ENCODE measurements at places on chromosomes 7 and 10. TPM values are rescaled to one million over a fixed set of nuclear protein-coding genes. Genes with fewer than 3 reads are reported as not detected.
A peak's percentile ranks its signal among the peaks of the same experiment; 100 is the strongest.

OR6B1 gene
- not detected for polyA plus RNA-seq

SLIT1 gene
- polyA plus RNA-seq, result 24.9 TPM

PON1 gene
- 28.8 TPM for polyA plus RNA-seq

CLDN3 gene
- polyA plus RNA-seq, result 116 TPM

OR2A42 gene
- not detected for polyA plus RNA-seq

TUBB8 gene
- 0.29 TPM for polyA plus RNA-seq

SLC13A4 gene
- polyA plus RNA-seq, result 7.1 TPM

- DNase-seq, result no peak
These were observed 216.7 kb upstream of the KLF14 start for GRCh38 chr7:130950741-130951140.

GRCh38 chr10:7577579-7577978 is 89.2 kb downstream of the ITIH5 start:
- no peak for DNase-seq

DNA sequence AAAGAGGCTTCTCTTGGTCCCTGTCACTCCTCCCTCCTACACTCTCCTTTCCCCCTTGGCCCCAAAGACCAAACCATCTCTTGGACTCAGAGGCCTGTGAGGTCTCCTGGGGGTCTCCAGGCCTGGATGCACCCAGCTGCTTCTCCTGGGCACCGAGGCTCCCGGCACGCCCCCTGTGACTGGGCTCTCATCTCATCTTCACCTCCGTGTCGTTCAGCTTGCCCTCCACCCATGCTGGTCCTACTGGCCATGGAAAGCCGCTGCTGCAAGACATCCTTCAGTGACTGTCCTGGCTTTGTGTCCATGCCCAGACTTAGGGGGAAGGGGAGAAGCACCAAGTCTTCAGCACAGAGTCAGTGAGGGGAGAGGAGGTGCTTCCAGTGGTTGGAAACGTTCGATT is 141.4 kb upstream of the RET start:
- no peak for DNase-seq

DNA sequence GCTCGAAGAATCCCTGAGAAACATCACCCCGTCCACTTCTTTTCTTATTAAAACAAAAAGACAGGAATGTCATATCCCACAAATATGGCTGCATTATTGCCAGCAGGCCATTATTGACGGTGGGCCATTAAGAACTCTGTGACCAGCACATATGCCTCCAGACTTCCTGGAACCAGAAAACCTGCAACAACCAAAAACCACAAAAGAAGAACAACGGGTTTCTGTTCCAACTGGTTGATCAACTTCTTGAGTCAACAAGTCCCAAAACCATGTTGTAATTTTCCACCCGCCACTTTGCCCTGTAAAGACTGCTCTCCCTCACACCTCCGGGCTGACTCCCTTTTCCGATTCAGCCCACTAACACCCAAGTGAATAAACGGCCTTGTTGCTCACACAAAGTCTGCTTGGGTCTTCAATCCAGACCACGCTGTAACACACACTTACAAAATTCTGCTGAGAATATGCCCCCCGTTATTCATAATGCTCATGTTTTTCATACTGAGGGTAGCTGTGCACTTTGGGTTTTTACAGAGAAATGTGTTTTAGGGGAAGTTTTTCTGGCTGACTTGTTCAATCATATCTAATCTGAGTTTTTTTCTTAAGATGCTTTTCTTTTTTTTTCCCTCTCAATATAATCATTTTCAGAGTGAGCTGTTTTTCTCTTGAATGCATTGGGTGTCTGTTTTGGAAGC is 20.7 kb downstream of the ZNF107 start:
- no peak for DNase-seq

GRCh38 chr10:24926557-24926956 is 25.8 kb downstream of the PRTFDC1 start:
- DNase-seq, result no peak

DNA sequence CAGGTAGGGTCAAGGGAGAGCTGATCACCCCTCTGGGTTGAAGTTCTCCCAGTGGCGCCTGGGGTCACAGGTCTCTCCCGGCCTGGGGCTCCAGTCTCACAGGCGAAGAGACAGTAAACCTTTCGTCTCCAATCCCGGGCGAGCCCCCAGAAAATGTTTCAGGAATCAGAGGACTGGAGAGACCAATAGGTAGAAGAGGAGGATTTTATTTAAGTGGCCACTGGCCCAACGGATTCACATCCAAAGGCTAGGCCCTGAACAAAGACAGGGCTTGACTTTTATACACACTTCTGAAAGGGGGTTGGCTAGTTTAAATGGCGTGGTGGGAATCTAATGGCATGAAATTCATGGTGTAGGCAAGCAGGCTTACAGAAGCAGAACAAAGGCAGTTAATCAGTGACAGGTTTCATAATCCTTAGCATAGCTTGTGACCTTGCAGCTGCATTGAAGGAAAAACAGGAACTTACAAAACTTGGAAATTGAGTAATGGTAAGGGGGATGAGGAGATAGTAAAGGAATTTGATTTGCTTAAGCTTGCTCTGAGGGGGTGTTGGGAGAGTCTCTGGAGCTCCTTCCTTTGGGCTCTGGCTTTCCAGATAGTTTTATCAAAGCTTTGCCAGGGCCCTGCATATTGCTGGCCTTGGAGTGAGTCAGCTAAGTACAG is 105.5 kb downstream of the TRIM24 start:
- DNase-seq, result no peak

GRCh38 chr10:13213163-13213562 is 21.0 kb downstream of the UCMA start:
- DNase-seq, result no peak

GRCh38 chr7:155380976-155381851 is 76.7 kb upstream of the EN2 start:
- peak; percentile 72 for DNase-seq

DNA sequence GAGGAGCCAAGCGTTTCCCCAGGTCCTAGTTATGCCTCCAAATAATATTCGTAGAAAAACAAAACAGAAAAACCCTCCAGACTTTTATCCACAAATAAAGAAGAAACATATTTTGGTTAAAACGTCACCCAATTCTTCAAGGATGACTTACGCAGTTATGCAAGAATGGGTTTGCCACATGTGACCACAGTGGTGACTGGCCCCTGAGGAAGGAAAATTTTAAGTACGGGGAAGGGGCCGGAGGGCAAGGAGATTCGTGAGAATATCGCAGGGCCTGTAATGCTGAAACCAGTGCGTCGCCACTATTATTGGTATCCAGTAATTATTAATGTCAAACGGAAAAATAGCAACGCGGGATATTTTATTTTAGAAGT is 537 bp upstream of the MRPS24 start:
- DNase-seq, result peak; percentile 17

DNA sequence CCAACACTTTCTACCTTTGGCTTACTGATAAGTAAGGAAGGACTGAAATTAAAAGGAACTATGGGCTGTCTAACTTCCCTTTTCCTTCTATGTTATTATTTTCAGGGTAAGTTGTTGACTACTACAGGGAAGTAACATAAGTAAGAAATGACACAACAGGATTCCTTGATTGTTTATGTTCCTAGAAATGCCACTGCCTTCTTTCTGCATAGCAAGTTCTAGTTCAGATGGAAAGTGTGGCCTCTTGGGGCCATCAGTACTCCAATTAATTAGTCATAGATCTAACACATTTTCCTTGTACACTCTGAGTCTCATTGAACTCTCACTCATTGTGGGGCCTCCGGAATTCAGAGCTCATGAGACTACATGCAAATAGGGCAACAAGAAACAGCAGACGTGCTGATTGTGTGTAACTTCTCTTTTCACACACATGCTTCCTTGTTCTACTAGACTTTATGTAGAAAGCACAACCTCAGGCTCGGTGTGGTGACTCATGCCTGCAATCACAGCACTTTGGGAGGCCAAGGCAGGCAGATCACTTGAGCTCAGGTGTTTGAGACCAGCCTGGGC is 35.3 kb upstream of the HIBADH start:
- peak; percentile 17 for DNase-seq

DNA sequence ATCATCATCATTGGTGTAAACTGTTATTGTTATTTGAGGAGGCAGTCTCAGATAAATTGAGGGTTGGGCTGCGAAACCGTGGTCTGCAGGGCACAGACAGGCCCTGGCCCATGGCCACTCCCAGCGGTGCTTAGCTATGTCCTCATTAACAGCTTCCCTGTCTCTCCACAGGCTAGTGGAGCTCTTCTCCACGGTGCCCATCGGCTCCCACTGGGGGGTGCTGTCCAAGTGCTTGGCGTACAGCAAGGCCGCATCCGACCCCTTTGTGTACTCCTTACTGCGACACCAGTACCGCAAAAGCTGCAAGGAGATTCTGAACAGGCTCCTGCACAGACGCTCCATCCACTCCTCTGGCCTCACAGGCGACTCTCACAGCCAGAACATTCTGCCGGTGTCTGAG is 21.6 kb downstream of the GPR26 start:
- no peak for DNase-seq

DNA sequence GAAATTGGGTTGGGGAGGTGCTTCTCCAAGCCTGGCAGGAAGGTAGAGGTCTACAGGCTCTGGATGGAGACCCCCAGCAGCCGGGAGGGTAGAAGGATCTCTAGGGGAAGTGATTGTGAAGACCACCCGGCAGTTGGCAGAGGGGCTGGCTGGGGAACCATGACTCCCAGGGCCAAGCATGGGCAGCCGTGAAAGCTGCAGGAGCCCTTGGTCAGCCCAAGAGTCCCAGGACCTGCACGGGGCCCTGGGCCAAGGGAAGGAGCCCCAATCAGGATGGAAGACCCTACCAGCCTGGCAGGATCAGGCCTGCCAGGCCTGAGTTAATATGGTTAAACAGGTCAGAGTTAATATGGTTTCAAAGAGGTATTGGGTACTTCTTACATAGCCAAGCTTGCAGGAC is 126.3 kb upstream of the NANOS1 start:
- no peak for DNase-seq

GRCh38 chr10:76939933-76940468 is 697.6 kb downstream of the KCNMA1 start:
- DNase-seq, result peak; percentile 49

DNA sequence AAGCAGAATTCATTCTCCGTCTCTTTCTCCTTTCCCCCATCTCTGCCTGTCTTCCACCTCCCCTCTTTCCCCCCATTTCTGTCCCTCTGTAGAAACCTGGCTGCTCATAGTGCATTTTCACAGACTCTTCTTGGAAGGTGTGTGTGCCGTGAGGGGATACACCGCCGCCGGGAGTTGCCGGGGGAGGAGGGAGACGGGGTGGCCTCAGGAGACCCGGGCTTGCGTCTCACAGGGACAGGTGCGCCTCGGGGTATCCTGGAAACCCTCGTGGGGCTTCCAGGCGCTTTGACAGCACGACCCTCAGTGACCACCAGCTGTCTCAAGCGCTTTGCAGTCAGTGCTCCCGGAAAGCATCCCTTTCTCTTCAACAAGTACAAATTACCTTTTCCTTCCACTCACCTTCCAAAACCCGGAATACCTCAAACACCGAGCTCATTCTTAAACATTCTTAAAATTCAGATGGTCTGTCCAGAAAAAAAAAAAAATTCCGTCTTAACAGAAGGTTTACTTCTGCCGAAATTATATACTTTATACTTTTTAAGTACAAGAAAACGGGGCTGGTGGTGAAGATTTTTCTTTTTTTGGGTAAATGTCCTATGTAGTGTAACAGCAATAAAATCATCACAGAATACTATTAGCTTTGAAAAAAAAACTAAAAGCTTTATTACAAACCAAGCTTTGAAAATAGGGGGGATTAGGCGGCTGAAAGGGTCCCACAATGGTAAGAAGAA is 8.2 kb downstream of the EMX2 start:
- DNase-seq, result peak; percentile 6

- DNase-seq, result no peak
These were observed 162.3 kb downstream of the GFRA1 start for GRCh38 chr10:116110736-116111135.

- DNase-seq, result peak; percentile 55
These were observed 1.6 kb downstream of the GPR22 start for GRCh38 chr7:107471292-107472070.

GRCh38 chr10:103691267-103691666 is 164.1 kb downstream of the SH3PXD2A start:
- DNase-seq, result no peak

DNA sequence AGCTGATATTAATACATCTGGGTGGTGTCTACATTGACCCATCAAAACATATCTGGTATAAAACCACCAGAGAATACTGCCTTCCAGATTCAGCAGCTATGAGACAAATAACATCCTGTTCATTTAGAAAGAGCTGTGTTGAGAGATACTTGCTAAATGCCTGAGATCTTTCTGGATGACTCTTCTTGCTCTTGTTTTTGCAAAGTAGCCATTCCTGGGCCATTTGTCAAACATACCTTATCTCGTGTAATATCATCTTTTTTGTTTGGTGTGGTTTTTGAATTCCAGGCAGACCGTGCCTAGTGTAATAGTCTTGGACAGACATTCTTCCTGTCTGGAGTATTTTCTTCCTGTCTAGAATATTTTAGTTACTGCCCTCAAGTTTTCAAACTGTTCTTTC is 74.7 kb upstream of the PRR15 start:
- DNase-seq, result no peak

GRCh38 chr10:13971601-13972475 is 358.9 kb downstream of the FRMD4A start:
- peak; percentile 55 for DNase-seq

- DNase-seq, result no peak
These were observed 28.1 kb upstream of the HERPUD2 start for GRCh38 chr7:35723011-35723410.
